CD4-positive, alpha-beta T cell (primary cell): ENCODE measurements at places on chromosomes 11 and 22.

GRCh38 chr11:44702889-44703288, 23.9 kb upstream of the TSPAN18 start:
- DNase-seq: no peak

GRCh38 chr22:43823353-43823908, 11.3 kb upstream of the EFCAB6 start:
- DNase-seq: no peak

GRCh38 chr11:70464509-70465361, 66.4 kb downstream of the CTTN start:
- no peak for DNase-seq

GRCh38 chr22:37313376-37314314, 31.3 kb downstream of the CYTH4 start:
- no peak for DNase-seq

GRCh38 chr11:91209751-91210150, 986.9 kb upstream of the CHORDC1 start:
- DNase-seq: no peak

DNA sequence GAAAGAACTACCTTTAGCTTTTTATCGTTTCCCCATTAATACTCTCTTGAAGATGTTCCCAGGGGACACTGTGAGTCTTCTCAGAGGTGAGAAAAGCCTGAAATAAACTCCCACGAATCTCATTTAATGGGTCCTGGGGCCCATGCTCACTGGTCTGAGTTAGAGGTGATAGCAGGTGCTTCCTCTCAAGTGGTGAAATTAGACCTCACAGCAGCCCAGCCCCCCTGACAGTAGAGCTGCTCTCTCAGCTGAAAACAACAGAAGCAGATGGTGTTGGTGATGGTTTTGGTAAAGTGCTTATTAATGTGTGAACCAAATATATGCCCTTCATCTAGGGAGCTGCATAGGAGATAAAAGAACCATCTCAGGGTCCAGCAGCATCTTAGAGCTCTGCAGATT, 76.8 kb upstream of the VPREB1 start:
- no peak for DNase-seq

DNA sequence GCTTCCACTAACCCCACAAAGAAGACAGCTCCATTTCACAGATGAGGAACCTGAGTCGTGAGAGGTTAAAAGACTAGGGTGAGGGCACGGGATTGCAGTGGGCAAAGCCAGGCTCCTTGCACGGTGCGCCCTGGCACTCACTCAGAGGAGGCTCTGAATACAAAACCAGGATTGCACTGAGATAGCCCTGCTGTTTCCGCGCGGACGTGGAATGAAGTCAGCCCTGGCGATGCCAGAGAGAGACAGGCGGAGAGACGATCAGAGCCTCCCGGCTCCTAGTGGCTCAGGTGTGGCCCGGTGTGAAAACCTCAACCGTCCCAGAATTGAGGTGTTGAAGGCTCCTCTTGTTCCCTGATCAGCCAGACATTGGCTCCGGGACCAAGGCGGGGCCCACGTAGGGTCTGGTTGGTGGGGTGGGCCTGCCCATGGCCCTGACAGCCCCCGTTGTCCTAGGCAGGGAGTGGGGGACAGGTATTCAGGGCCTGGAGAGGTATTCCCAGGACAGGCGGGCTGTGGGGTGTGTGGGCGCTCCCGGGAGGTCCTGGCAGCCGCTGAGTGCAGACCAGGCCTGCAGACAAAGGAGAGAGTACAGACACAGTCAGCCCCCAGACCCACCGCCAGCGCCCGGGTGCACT, 43.1 kb upstream of the LINC01488 start:
- no peak for DNase-seq

GRCh38 chr11:62538470-62539237, 8.0 kb downstream of the AHNAK start:
- no peak for DNase-seq

DNA sequence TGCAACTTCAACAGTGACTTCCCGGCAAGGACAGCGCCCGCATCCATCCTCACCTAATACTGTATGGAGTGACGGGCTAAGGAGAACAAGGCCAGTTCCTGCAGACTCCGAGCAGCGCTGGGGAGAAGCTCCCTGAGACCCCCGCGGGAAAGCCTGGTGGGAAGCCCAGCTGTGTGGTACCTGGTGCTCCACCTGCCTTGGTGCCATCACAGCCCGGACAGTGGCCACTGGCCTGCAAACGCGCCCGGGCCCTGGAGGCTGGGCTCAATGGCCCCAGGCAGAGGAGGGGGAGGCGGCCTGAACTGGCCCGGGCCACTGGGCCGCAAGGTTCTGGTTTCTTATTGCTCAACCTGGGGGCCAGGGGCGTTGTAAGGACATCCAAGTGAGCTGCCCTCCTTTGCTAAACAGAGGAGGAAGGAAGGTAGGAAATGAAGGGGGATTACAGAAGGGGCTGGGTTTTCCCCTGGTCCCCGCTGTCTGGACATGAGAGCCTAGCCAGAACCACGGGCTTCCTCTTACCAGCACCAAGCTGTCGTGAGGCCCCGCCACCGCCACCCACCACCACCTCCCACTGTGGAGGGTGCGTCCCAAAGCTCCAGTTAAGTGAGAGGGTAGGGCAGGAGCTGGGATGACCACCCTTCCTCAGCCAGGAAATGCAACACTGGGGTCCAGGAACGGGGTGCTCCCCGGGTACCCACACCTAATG, 8.5 kb upstream of the CDC42BPG start:
- DNase-seq: no peak

- no peak for DNase-seq
Observed at GRCh38 chr11:11814614-11815452, 26.9 kb upstream of the USP47 start.

GRCh38 chr11:68375766-68376165, 63.4 kb downstream of the LRP5 start:
- no peak for DNase-seq

DNA sequence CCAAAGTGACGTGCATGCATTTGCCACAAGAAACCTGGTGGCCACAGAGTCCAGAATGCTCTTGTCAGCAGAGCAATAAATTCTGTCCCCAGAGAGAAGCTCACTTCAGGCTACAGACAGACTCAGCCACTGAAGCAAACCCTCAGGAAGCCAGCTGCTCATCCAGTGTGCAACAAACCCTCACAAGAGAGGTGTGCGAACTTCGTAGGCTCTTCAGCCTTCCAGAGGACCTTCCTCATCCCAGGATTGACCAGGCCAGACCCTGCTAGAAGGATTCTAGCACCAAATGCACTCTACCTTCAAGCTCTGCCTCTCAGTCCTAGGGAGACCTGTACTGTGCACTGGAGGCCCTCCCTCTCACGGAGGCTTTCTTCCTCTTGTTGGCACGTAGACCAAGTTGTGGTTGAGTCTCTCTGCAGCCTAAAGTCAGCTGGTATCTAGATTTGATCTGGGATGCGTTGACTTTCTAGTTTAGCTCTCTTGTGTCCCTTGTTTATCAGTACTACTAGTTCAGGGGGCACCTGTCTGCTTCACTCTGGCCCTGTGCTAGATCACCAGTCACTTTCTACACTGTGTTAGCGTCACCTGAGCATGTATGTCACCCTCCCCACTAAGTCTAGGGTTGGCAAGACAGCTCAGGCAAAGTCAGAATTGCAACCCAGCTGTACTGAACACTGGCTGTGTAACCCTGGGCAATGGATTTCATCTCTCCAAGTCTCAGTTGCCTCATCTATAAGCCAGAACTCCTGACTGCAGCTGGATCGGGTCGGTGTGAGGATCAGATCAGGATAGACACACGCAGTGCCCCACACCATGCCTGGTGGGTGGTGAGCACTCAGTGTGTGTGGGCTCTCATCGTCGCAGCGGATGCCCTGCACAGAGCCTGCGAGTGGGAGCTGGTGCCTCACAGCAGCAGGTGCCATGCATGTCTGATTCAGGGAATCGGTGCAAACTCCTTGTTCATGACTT, 22.1 kb upstream of the TMPRSS13 start:
- DNase-seq: peak; percentile 62

DNA sequence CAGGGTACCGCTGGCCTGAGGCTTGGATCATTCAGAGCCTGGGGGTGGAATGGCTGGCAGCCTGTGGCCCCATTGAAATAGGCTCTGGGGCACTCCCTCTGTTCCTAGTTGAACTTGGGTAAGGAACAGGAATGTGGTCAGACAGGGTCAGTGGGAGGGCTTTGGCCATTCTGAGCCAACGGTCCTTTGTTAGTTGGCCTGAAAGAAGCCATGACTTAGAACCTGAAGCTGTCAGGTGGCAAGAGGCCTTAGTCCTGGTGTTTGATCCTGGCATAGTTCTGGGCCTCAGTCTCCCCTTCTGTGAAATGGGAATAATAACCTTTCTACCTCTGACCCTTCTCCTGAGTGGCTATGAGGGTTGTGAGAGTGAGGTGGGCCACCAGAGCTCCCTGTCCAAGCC, 8.3 kb downstream of the PGAP2 start:
- DNase-seq: no peak

DNA sequence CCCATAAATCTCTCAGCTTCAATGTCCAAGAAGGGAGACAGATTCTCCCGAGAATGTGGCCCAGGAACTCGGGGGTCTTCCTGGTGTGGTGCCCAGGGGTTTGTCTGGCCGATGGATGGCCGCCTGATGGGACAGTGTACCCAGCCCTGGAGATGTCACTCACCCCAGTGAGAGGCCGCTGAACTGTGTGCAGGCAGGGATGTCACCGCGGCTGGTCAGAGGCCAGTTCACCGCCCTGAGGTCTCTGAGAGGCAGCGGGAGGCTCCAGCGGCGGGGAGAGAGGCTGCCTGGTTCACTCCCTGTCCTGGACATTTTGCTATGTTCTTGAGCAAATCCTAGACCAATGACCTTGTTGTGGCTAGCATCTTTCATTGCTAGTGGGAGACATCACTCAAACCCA, 1349.5 kb downstream of the BRD1 start:
- no peak for DNase-seq

DNA sequence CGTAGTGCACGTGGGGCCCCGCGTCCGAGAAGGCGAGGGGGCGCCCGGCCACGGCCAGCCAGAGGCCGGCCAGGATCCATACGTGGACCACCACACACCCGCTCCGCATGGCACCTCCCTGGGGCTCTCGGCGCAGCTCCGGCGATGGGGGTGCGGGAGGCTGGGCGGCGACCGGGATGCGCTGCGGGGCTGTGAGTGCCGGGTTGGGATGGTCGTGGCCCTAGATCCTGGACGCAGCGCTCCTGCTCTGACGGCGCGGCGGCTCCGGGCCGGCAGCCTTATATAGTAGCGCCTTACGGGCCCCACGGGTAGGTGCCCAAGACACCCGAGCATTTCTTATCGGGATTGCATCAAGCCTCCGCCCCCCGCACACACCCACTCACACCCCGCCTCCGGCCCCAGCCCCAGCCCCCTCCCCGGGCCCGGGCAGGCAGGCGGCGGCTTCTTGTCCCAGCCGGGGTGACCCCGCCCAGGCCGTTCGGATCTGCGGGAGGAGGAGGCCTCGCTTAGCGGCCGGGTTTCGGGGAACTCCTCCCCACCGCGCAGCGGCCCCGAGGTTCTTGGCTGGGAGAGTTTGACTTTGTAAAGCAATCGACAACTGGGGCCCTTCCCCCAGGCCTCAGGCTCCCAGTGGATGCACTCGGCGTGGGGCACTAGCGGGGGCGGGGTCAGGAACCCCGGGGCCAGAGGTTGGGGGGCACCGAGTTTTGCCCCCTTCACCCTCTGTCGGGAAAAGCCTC, at the start of gene FGF19:
TSS of gene FGF19 (minus strand) at position 255 of the 740 bp plus-strand sequence. CDS start at position 109, 146 bp downstream.
- no peak for DNase-seq

DNA sequence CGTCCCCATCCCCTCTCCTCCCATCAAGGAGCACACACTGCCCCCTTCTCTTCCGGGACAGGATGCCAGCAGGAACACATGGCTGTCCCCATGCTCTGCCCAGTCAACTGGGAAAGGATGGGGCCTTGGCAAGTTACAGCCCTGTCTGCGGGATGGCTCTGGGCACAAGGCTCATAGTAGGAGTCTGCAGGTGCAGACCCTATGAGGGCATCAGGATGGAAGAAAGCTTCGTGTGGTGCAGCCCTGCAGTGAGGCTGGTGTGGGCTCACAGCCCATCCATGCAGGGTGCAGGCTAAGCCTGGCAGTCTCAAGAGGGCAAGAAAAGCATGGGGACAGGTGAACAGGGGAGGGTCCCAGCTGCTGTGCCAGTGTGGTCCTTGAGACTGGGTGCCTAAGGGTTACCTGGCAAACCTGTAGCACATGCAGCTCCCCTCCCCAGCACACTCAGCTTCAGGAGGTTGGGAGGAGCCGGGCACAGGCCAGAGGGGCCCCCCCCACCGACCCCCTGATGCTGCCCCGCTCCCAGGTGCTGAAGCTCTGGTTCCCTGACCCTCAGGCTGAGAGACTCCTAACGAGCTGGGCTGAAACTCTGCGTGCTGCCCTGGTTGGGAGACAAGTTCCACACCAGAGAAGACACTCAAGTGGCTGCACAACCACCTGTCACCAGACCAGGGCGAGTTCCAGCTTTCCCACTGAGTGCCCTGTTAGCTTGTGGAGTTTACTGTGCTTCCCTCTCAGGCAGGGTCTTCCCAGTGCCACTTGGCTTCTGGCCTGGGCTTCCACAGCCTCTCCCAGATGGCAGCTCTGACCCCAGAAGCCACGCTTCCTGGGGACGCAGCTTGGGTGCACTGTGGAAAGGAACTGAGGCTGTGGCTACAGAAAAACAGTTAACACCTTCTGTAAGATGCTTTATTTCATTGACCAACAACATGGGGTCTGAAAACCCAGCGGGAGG, 3.3 kb upstream of the SCARF2 start:
- DNase-seq: no peak

- no peak for DNase-seq
Observed at GRCh38 chr11:60221692-60222091, 21.2 kb downstream of the MS4A4E start.

DNA sequence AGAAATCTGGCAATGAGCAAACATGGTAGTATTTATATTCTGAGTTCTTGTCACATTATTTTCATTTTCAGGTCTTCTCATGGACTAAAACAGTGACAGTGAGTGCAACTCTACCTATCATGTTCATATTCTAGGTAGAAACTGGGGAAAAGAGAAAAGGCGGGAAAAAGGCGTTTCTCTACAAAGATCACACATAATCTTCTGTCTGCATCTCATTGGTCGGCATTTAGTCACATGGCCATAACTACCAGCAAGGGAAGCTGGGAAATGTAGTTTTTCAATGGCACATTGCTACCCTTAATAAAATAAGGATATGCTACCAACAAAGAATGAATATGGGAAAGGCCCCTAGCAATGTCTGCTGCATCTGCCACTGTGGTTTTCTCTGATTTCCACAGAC, 57.6 kb upstream of the B3GAT1 start:
- no peak for DNase-seq

DNA sequence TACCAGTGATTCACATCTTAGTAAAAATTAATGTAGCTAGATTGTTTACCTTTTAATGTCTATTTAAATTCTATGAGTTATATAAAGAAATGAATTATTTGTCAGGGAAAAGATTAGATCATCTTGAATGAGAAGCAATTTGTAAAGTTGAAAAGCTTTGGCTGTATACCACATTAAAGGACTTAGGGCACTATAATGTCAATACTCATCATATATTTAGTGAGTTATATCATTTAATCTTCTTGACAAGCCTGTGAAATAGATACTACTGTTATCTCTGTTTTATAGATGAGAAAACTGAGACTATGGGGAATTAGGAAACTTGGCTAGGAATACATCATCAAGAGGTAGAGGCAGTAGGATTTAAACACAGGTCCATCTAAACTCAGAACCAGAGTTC, 160.1 kb downstream of the GUCY1A2 start:
- no peak for DNase-seq
